ENCODE measurements at places on chromosomes 13 and 19.

- no peak for DNase-seq
Measured at GRCh38 chr19:2627855-2628254, 74.6 kb downstream of the GNG7 start.

- DNase-seq, result no peak
Measured at GRCh38 chr19:55355213-55355821, 798 bp upstream of the COX6B2 start.

DNA sequence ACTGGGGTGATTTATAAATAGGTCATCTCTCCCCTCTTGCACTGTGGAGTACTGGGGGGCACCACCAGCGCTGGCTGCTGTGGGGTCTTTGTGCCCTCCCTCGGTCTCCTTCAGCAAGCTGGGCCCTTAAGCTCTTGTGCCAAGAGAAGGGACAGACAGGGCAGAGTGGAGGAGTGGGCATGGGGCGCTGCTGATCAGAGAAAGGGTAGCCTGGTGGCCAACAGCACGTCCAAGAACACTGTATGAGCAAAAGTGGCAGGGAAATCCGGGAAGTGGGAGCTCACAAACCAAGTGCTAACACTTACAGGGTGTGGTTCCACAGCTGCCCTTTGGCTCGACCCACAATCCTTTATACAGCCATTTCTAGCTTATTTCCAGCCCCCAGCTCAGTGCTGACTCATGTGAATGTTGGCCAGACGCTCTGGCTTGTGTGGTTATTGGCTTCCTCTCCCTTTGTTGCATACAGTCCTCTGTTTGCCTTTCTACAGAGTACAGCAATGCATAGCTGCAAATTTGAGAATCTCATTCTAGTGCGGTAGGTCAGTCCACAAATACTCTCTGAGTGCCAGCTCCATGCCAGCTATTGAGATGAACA is 298.8 kb downstream of the SHISA2 start:
- DNase-seq, result no peak

GRCh38 chr19:1591421-1592023 is 1.1 kb downstream of the MBD3 start:
- DNase-seq, result no peak

GRCh38 chr13:93624311-93624777 is 397.7 kb downstream of the GPC6 start:
- no peak for DNase-seq

- no peak for DNase-seq
Measured at GRCh38 chr13:110136660-110137585, 170.0 kb downstream of the COL4A1 start.

DNA sequence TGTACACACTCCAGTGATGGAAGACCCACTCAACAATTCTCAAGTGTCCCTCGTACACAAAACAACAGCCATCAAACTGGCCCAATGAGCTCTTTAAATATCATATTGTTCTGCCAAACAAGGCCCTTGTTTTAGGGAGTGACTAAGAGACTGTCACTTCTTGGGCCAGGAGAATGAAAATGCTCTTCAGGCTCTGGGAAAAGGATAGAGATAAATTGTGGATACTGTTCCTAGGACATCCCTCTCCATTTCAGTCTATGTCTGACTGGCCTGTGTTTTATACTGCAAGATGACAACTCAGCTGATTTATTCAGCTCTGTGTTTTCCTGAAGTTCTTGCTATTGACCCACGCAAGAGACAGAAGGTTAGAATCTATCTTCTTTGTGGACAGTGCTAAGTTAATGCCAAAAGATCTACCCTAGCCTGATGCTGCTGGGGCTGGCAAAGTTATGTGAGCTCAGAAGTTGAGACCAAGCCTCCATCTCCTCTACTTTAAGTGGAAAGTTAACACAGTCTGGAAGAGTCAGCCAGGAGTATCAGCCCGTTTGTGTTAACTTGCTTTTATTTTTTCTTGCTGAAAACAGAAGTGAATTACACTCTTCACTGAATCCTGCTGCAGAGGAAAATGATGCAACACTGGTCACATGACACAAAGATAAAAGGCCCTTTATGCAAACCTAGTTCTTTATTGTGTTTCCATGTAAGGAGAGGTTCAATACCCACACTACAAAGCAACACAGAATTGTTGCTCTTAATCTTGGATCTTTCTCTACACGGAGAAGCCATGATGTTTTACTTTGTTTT is 14.6 kb downstream of the FRY start:
- no peak for DNase-seq

GRCh38 chr13:49690133-49690994 is 922 bp downstream of the EBPL start:
- peak; percentile 8 for DNase-seq

GRCh38 chr13:91546900-91547299 is 148.5 kb downstream of the GPC5 start:
- no peak for DNase-seq

DNA sequence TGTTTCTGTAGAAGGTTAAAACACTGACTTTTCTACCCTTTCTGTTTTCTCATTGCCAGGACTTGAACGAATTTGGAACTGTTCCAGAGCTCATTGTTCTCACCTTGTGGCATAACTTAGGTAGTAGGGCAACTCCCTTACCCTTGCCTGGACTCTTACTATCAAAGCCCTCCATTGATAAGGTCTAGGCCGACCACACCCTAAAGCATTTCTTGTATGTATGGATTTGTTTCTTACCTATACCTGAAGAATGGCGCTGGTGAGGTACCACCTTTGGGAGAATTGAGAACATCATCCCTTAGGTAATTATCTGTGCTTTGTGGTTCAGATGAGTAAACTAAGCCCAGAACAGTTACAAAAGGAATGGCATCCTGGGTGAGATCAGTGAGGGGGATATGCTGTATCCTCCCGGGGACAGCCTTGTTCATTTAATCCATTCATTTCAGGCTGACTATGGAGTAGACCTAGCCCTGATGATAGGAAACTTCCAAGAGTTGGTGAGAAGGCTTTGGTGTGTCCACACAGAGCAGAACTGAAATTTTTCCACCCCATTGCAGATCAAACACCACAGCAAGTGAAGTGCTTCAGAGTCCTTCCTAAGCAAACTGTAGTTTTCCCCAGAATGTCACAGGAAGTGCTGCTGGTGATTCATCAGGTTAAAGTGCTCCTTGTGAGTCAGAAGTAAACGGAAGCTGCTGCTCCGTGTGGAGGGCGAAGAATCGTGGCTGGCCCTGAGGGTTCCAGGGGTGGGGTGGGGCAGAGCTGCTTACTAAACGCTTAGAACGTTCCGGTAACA is 113.0 kb downstream of the TEX26 start:
- DNase-seq, result peak; percentile 84

GRCh38 chr13:97438856-97439595 is 5.1 kb downstream of the RAP2A start:
- DNase-seq, result no peak

DNA sequence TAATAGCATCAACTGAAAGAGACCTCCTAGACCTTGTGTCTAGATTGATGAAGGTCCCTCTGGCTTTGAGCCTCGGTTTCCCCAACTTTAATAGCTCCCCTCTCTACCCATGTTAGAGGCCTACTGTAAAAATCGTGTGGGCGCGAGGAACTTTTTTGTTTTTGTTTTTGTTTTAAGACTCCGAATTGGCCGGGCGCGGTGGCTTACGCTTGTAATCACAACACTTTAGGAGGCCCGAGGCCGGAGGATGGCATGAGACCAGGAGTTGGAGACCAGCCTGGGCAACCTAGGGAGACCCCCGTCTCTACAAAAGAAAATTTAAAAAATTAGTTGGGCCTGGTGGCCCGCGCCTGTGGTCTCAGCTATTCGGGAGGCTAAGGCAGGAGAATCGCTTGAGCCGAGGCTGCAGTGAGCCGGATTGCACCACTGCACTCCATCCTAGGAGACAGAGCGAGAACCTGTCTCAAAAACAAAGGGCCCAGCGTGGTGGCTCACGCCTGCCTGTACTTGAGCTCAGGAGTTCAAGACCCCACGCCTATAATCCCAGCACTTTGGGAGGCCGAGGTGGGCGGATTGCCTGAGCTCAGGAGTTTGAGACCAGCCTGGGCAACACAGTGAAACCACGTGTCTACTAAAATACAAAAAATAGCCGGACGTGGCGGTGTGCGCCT is 858 bp upstream of the PPP6R1 start:
- DNase-seq, result no peak

GRCh38 chr13:50122455-50122854 is 107.2 kb downstream of the KCNRG start:
- no peak for DNase-seq

GRCh38 chr13:33976965-33977364 is 159.0 kb downstream of the RFC3 start:
- DNase-seq, result no peak

- no peak for DNase-seq
Measured at GRCh38 chr13:51066091-51066831, 44.8 kb downstream of the C13orf42 start.

DNA sequence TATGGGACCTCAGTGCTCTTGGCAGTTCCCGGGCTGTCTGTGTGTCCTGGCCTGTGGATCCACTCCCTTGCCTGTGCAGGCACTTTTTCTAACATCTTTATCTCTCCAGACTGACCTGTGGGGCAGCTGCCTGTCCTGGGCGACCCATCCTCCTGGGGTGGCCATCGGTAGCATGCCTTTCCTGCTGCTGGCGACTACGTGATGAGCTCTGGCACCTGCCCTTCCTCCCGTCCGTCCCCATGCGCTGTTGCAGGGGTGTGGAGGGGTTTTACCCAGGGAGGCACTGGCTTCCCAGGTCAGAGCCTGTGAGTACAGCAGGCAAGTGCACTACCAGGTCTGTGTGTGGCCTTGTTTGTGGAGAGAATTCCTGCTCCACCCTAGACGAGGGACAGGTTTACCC is 93.3 kb downstream of the KDM4B start:
- no peak for DNase-seq

DNA sequence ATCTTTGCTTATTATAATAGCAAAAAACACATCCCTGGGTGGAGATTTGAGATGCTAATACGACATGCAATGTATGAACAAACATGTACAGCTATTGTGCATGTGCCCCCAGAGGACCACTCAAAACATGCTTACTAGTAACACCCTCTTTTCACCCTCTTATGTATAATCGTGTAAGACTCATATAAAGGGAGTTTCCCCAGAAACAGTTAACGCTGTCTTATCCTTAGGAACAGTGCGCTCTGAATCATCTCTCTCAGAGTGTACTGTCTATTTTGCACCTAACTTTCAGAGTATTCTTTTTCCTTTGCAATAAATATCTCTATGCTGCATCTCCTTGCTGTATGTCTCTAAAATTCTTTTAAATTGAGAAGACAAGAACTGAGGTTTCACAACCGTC is 2604.0 kb downstream of the PCDH9 start:
- no peak for DNase-seq

DNA sequence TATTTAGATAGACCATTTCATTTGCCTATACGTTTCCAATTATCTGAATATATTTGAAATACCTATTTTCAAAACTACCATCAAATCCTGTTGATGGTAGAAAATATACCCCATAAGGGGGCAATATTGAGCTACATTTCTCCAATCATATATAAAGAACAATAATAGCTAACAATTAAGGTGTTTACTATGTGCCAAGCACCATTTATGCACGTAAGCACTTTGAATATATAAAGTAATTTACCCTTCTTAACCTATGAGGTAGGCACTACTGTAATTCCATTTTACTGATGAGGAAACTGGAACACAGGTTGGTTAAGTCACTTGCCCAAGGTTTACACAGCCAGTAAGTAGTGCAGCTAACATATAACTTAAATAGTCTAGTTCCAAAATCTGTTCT is 79.2 kb downstream of the UBL3 start:
- peak; percentile 11 for DNase-seq

- peak; percentile 4 for DNase-seq
Measured at GRCh38 chr13:105153611-105154010, 1381.9 kb downstream of the EFNB2 start.

GRCh38 chr13:30978981-30979956 is 46.8 kb downstream of the TEX26 start:
- DNase-seq, result peak; percentile 5

GRCh38 chr13:33349288-33349985 is 63.9 kb upstream of the STARD13 start:
- no peak for DNase-seq

GRCh38 chr13:111322916-111323331 is 2.5 kb downstream of the TEX29 start:
- no peak for DNase-seq

GRCh38 chr19:16589917-16590316 is 17.7 kb upstream of the SLC35E1 start:
- DNase-seq, result no peak

DNA sequence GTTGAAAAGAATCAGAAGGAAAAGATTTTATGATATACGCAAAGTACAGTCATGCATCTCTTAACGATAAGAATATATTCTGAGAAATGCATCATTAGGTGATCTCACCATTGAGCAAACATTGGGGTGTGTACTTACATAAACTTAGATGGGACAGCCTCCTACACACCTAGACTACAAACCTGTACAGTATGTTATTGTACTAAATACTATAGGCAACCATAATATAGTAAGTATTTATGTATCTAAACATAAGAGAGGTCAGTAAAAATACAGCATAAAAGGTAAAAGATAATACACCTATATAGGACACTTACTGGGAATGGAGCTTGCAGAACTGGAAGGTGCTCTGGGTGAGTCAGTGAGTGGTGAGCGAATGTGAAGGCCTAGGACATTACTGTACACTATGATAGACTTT is 254.6 kb downstream of the SPRY2 start:
- no peak for DNase-seq

DNA sequence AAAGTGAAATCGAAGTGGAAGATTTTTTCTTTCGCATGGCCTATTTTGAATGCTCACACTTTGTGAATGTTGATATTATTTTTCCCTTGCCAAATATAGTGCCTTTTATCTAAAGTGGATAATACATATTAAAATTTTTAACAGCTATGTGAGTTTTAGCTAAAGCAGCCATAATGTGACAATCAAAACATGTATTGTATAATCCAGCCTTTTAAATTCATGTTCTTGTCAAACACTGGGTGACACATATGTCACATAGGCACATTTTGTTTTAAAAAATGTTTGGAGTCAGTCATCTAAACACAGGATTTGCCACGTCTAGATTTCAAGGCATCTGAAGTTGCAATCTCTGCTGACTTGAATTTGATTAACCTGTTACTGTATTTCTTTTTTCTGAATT is 1256.6 kb downstream of the SLITRK1 start:
- no peak for DNase-seq

DNA sequence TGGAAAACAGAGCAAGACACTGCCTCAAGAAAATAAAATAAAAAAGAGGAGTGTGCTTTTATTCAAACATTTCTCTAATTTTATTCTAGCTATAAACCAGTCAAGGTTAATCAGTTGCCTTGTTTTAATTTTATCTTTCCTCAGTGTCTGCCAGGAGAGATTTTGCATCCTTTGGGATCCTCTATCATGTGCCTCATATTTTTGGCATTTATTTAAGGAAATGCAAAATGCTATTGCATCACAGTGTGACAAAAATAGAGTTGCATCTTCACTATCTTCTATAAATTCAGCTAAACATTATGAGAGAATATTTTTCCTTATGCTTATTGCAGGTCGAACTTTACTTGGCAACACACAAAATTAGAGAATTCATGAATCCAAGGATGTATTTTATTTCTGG is 639.0 kb upstream of the KLF12 start:
- no peak for DNase-seq

- DNase-seq, result no peak
Measured at GRCh38 chr19:6141217-6141616, 5.8 kb downstream of the ACSBG2 start.

All from NCI-H460 (cell line).